Glomerular endothelial cell (primary cell): ENCODE measurements at places on chromosomes 7 and 10. TPM values are rescaled to one million over a fixed set of nuclear protein-coding genes. Genes with fewer than 3 reads are reported as not detected.

The CACNA2D1 gene
- total RNA-seq = 18.8 and 26.2 TPM in 2 replicates

The SFXN3 gene
- 112 and 151 TPM in 2 replicates for total RNA-seq

The FAM13C gene
- total RNA-seq = 1.7 and 6.5 TPM in 2 replicates

The DDX50 gene
- 19.8 and 22.7 TPM in 2 replicates for total RNA-seq

The NRAP gene
- not detected in 2 replicates for total RNA-seq

The ODAD2 gene
- total RNA-seq = 0.24 and 0.70 TPM in 2 replicates

The REEP3 gene
- total RNA-seq = 61.9 and 70.5 TPM in 2 replicates

The GIMAP7 gene
- total RNA-seq = 13.5 and 34.5 TPM in 2 replicates

The SFXN2 gene
- total RNA-seq = 2.7 and 6.0 TPM in 2 replicates

The GPRIN2 gene
- total RNA-seq = 0.10 and 0.41 TPM in 2 replicates
